ENCODE measurements at places on chromosomes 2 and 18. TPM values are rescaled to one million over a fixed set of nuclear protein-coding genes. Genes with fewer than 3 reads are reported as not detected.

DNA sequence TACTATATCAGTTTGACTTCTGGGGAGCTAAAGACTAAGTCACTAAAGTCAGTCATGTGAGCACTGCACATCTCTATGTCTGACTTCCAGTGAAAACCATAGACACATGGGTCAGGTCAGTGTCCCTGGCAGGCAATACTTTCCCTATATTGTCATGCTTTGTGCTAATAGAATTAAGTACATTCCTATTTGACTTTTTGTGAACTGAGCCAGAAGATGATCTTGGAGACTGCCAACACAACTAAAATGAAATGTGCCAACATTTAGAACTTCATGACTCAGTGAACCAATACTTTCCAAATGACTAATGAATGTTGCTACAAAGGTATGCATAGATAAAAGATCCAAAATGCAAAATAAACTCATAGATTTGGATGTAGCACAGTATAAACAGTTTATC, 820.8 kb upstream of the FAM98A start:
- no peak overlapping the region for H3K27ac ChIP-seq
- no peaks in the 10 kb centered on the region for H3K4me1 ChIP-seq
- H3K36me3 ChIP-seq = no peaks in the 10 kb centered on the region
- DNase-seq = no peak
- H3K27me3 ChIP-seq = no peaks in the 10 kb centered on the region
- H3K4me3 ChIP-seq = no peak overlapping the region

GRCh38 chr2:16005816-16006536, 65.6 kb downstream of the MYCN start:
- H3K27me3 ChIP-seq = peaks cover 15% of the 10 kb centered on the region
- H3K4me3 ChIP-seq = no peak overlapping the region
- no peaks in the 10 kb centered on the region for H3K36me3 ChIP-seq
- H3K27ac ChIP-seq = no peak overlapping the region
- no peaks in the 10 kb centered on the region for H3K4me1 ChIP-seq
- no peak for DNase-seq

- H3K27me3 ChIP-seq = peaks cover 1% of the 10 kb centered on the region
- no peaks in the 10 kb centered on the region for H3K4me1 ChIP-seq
- peaks cover 4% of the 10 kb centered on the region for H3K36me3 ChIP-seq
- no peak overlapping the region for H3K4me3 ChIP-seq
- DNase-seq = no peak
These were observed 218.0 kb downstream of the LOXHD1 start for GRCh38 chr18:46439037-46439436.

GRCh38 chr2:17592731-17593409, 52.4 kb downstream of the VSNL1 start:
- DNase-seq = no peak
- H3K27ac ChIP-seq = no peak overlapping the region
- H3K4me3 ChIP-seq = no peak overlapping the region

IER3IP1 gene
- total RNA-seq = 8.0 TPM

DNA sequence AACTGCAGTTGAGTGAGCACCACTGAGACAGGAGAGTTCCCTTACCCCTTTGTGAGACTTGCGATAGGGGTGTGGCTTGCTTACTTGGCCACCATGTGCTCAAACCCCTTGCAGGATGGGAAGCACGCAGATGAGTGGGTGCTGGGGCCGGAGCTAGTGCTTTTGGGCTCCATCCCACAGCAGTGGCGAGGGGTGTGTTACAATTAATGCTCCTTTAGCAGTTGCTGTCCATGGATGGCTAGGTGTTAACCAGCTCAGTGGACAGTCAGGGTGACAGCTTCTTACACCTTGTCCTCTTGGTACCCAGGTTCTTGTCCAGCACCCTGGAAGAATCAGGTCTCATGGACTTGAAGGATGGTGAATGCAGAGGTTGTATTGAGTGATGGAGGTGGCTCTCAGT, 103.9 kb downstream of the SH3RF3 start:
- H3K4me3 ChIP-seq = no peak overlapping the region
- no peaks in the 10 kb centered on the region for H3K27me3 ChIP-seq
- peaks cover 18% of the 10 kb centered on the region for H3K4me1 ChIP-seq
- H3K27ac ChIP-seq = no peak overlapping the region
- H3K36me3 ChIP-seq = no peaks in the 10 kb centered on the region

DNA sequence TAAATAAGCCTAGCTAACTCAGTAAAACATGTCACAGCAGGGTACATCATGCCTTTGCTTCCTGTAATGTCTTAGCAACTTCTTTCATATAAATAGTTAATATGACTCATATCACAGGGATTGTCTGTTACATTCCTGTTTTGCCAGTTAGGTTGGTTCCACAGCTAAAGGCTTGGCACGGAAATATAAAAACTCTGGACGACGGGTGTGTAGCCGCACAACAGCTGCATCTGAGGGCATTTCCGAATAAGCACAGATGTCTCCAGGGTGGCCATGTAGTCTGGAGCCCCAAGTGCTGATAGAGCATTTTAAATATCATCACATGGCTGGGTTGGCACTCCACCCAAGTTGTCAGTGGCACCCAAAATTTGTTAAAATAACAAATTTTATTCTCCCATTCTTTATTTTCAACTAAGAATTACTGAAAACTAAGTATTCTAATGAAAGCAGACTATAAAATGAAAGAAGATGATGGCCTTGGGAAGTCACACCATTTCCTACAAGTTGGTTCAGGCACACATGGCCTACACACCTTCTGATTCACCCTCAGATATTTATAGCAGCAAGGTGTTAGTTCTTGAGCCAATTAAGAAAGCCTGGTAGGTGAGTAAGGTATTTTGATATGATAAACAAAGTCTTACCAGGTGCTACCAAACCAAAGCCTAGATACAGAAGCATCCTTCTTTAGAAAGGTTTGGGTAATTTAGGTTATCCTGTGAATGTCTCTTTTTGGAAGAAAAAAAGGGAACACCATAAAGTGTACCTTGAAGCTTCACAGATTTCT, 61.8 kb upstream of the STK17B start:
- H3K4me3 ChIP-seq = peak overlapping the region; percentile 4
- H3K27ac ChIP-seq = peak overlapping the region; percentile 100
- DNase-seq = no peak

- H3K4me1 ChIP-seq = peaks cover 64% of the 10 kb centered on the region
- no peaks in the 10 kb centered on the region for H3K27me3 ChIP-seq
- DNase-seq = no peak
- H3K36me3 ChIP-seq = no peaks in the 10 kb centered on the region
- no peak overlapping the region for H3K4me3 ChIP-seq
These were observed 18.7 kb downstream of the EML4 start for GRCh38 chr2:42187886-42188285.

GRCh38 chr2:172829229-172829628, 93.6 kb downstream of the RAPGEF4 start:
- DNase-seq = no peak
- H3K4me1 ChIP-seq = no peaks in the 10 kb centered on the region
- H3K27ac ChIP-seq = no peak overlapping the region
- no peak overlapping the region for H3K4me3 ChIP-seq
- H3K27me3 ChIP-seq = no peaks in the 10 kb centered on the region
- H3K36me3 ChIP-seq = no peaks in the 10 kb centered on the region

DNA sequence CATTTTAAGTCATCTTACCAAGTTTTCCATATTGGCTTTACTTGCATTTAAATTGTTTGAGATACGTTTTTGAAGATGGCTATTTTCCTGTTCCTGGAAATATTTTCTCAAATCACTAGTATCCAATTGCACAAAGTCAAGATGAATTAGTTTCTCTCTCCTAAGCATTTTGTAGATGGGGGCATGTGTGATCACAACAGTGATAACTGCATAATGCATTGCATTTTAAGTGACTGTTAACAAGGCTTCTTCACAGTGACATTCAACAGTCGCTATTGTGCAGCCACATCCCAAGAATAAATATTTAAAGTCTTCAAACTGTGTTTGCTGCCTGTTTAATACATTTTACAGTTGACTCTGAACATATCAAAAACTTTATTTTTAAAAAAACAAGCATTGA, 694.2 kb upstream of the CDH7 start:
- H3K36me3 ChIP-seq = no peaks in the 10 kb centered on the region
- no peaks in the 10 kb centered on the region for H3K27me3 ChIP-seq
- no peak overlapping the region for H3K4me3 ChIP-seq
- H3K4me1 ChIP-seq = no peaks in the 10 kb centered on the region
- no peak for DNase-seq
- no peak overlapping the region for H3K27ac ChIP-seq

NDUFS1 gene
- total RNA-seq = 69.9 TPM

TEX44 gene
- not detected for total RNA-seq

DNA sequence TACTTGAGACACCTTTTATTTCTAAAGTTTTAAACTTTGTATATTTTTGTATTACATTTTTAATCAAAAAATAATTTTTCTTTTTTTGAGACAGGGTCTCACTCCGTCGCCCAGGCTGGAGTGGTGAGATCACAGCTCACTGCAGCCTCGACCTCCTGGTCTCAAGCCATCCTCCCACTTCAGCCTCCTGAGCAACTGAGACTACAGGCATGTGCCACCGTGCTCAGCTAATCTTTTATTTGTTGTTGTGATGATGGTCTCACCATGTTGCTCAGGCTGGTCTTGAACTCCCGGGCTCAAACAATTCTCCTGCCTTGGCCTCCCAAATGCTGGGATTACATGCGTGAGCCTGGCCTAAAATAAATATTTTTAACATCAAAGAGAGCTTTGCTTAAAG, 218.7 kb upstream of the SH3BP4 start:
- H3K27me3 ChIP-seq = peaks cover 24% of the 10 kb centered on the region
- H3K4me3 ChIP-seq = no peak overlapping the region
- H3K27ac ChIP-seq = no peak overlapping the region

GRCh38 chr2:164538240-164538866, 82.9 kb downstream of the GRB14 start:
- H3K27ac ChIP-seq = no peak overlapping the region
- H3K4me1 ChIP-seq = no peaks in the 10 kb centered on the region
- no peak overlapping the region for H3K4me3 ChIP-seq
- no peak for DNase-seq
- no peaks in the 10 kb centered on the region for H3K27me3 ChIP-seq

DNA sequence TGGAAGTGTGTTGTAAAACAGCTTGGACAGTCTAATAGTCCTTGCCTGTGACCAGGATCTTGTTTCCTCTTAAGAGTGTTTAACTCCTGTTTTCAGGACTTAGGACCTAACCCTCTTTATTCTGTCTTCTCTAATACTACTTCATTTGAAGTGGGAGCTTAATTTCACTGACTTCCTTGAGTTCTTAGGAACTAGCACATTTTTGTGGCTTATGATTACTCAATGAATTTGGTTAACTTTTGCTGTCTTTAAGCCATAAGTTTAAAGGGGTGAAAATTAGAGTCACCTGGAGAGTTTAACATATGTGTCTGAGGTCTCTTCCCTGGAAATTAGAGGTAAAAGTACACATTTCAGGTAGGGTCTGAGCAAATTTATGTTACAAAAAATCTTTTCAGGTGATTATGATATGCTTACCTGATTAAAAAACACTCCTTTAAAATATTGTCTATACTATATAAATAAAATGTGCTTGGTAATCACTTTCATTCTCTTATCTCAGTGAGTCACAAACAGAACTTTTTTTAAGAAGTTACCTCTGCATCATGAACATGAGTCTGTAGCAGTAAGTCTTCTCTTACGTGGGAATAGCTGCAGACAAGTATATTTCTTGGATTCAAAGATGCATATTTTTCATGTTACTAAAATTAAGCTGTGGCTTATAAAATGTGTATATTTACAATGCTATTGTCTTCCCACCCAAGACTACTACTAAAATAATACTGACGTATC, 52.7 kb downstream of the ATP9B start:
- H3K4me1 ChIP-seq = peaks cover 4% of the 10 kb centered on the region
- no peak for DNase-seq
- no peaks in the 10 kb centered on the region for H3K27me3 ChIP-seq
- peaks cover 64% of the 10 kb centered on the region for H3K36me3 ChIP-seq
- no peak overlapping the region for H3K4me3 ChIP-seq
- no peak overlapping the region for H3K27ac ChIP-seq

DNA sequence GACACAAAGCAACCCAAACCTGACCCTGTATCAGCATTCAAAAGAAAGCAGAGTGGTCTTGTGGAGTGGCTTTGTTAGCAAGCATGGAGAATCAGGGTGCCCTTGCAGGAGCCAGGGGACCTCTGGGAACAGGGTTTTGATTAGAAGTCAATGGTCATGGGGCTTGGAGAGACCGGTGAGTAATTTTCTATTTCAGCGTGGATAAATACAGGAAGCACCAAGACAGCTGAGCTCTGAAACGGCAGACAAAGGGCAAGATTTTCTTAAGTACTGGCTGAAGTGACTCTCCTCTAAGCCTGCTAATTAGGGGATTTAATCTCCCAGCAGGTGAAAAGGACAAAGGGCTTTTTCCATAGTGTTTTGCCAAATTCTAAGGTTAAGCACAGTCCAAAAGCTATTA, 78.0 kb upstream of the GAREM1 start:
- H3K4me3 ChIP-seq = no peak overlapping the region
- H3K36me3 ChIP-seq = no peaks in the 10 kb centered on the region
- H3K27ac ChIP-seq = no peak overlapping the region
- DNase-seq = no peak
- H3K27me3 ChIP-seq = peaks cover 4% of the 10 kb centered on the region
- no peaks in the 10 kb centered on the region for H3K4me1 ChIP-seq

YES1 gene
- total RNA-seq = 17.9 TPM

DNA sequence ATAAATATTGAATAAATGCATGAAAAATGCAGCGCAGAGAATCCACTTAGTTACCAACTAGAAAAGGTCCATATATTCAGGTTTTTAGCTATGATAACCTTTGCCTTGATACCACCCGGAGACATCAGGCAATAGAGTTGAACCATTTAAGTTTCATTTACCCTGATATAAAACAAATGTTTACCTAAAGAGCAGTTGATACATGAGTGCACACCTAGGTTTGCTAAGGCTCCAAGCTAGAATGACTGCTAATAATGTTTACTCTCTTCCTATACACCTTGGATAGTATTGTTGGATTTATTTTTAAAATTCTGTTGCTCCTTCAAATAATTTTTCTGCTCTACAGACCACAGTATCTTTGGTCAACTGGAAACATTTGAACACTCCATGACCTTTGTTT, 1463.6 kb downstream of the LRP1B start:
- no peak for DNase-seq
- H3K27me3 ChIP-seq = no peaks in the 10 kb centered on the region
- no peaks in the 10 kb centered on the region for H3K36me3 ChIP-seq
- no peak overlapping the region for H3K4me3 ChIP-seq

STPG4 gene
- 1.0 TPM for total RNA-seq
